ENCODE measurements at places on chromosomes 1 and 21.
A peak's percentile ranks its signal among the peaks of the same experiment; 100 is the strongest.

DNA sequence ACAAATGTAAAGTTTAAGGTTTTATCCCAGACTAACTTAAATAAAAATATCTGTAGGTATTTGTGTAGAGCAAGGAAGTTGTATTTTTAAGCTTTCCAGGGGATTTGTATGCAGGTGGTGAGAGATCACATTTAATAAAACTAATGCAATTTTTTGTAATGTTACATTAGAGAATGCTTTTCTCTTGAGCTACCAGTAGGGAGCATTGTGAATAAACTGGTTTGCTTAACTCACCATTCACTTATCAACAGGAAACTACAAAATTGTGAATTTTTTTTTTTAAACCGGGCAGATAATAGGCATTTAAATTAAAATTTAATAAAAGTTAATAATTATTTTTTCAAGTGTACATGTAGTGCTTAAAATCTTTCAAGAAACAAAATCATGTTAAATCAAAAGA, 78.6 kb downstream of the IVNS1ABP start:
- no peak for DNase-seq

- DNase-seq: no peak
Observed at GRCh38 chr1:151916726-151917370, 7.5 kb upstream of the THEM4 start.

DNA sequence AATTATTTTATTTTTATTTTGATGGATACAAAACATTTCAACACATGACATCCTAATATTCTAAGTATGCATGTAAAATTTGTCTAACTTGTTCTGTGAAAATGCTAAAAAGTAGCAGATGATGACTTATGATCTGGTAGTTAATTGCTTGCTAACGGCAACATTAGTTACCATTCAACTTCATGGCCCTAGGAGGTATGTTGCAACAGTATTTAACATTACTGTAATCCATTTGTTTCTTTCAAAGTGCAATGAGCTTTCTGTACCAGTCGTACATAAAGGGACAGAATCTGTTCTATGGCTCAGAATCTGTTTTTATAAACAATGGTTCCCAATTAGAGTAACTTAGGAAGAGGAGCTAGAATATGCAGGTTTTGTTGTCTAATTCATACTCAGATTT, 91.5 kb upstream of the ZNHIT6 start:
- DNase-seq: no peak

DNA sequence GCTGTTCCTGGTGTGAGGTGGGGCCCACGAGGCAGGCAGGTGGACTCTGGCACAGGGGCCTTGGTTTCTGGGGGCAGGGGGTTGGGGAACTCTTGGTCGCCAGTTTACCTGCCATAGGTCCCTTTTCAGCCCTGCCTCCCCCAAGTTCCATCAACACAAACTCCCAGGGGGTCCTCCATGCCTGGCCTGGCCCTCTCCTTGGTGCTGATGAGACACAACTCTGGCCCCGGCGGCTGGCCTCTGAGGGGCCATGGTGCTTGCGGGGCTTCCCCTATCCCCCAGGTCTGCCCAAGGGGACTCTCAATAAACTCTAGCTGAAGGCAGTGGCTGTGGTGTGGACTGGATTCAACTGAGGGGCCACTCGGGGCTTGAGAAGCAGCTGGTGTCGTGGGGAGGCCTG, 16.0 kb downstream of the HTR6 start:
- no peak for DNase-seq

- no peak for DNase-seq
Observed at GRCh38 chr1:43217747-43218146, 45.6 kb downstream of the CFAP57 start.

DNA sequence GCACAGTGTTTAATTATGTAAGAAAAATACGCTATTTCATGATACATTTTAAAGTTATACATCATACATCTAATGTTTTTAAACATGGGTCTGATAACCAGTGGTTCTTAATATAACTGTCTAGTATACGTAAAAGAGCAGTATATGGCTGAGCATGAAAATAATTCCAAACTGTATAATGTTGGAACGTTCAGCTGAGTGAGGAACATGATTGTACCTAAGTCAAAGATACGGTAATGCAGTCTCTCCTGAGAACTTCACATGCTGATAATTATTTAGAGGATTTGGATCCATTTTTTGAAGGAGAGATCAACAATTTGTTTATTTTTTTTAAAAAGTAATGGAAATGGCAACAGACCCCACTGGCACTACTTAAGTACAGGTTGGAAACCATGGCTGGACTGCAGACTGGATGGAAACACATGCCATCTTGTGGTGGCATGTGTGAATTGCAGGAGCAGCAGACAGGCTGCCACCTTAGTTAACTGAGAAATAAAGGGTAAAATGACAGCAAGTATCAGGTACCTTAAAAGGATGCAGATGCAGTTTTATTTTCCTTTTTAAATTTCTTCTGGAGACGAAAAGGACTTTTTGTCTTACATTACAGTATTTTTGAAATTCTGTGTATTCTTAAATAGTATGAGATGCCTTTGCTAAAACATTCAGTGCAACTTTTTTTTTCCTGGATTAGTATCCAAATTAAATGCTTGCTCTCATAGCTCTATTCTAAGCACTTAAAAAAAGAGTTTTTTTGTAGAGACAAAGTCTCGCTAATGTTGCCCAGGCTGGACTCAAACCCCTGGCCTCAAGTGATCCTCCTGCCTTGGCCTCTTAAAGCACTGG, 73.8 kb downstream of the MTR start:
- no peak for DNase-seq

DNA sequence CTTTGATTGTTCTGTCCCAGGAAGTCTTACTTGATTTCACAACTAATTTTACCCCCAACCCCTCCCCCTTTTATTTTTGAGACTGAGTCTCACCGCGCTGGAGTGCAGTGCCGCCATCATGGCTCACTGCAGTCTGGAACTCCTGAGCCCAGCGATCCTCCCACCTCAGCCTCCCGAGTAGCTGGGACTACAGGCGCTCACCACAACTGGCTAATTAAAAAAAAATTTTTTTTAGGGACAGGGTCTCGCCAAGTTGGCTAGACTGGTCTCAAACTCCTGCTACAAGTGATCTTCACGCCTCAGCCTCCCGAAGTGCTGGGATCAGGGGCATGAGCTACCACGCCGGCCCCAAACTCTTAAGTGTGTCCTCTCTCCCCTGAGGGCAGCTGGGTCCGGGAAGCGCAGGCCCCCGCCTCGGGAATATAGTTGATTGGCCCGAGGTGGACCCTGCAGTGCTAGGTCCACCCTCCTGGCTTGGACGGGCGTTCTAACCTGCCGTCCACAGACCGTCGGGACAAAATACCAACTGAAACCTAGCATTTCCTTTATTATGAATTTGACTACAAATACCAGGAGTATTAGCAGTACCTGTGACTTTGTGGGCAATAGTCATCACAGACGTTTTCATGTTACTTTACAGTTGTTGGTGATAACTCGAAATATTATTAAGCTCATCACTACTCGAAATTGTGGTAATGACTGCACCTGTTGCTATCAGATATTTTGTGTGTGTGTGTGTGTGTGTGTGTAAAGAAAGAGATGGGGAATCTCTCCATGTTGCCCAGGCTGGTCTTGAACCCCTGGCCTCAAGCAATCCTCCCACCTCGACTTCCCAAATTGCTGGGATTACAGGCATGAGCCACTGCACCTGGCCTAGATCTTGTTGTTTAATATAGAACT, 642 bp upstream of the PARP1 start:
- no peak for DNase-seq

- DNase-seq: no peak
Observed at GRCh38 chr1:187621951-187622350, 793.2 kb downstream of the PLA2G4A start.

- no peak for DNase-seq
Observed at GRCh38 chr1:189675712-189676244, 801.9 kb downstream of the BRINP3 start.

- no peak for DNase-seq
Observed at GRCh38 chr1:106439475-106439874, 617.0 kb upstream of the PRMT6 start.

DNA sequence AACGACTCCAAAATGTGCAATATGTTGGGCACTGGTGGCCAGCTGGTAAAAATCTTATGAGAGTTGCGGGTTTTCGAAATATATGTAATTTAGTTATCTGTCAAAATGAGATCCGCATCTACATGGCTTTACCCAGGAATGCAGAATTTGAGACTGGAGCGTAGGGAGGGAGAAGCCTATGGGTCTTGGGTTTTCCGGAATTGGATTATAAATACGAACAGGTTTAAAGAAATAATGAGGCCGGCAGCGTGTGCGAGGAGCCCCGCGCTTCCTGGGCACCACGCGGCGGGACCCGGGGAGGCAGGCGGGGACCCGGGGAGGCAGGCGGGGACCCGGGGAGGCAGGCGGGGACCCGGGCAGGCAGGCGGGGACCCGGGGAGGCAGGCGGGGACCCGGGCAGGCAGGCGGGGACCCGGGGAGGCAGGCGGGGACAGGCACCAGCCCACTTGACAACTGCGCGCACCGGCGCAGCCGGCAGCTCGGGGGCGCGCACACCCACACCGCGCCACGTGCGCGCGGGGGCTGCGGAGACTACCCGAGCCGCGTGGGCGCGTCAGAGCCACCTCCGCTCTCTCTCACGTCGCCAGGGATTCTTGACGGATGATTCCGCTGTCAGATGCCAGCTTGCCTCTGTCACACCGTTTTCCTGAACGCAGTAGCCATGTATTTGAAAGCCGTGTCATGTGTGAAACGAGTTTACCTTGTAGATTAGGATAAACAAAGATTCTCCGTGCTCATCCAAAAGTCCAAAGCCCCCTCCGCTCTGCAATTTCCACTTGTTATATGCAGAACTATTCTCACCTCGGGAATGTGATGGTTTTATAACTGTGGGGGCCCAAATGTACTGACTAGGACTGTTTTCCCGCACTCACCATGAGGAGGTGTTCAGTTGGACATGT, 54.3 kb upstream of the HNRNPU start:
- peak; percentile 34 for DNase-seq

- DNase-seq: no peak
Observed at GRCh38 chr1:50275566-50275965, 147.7 kb downstream of the DMRTA2 start.

DNA sequence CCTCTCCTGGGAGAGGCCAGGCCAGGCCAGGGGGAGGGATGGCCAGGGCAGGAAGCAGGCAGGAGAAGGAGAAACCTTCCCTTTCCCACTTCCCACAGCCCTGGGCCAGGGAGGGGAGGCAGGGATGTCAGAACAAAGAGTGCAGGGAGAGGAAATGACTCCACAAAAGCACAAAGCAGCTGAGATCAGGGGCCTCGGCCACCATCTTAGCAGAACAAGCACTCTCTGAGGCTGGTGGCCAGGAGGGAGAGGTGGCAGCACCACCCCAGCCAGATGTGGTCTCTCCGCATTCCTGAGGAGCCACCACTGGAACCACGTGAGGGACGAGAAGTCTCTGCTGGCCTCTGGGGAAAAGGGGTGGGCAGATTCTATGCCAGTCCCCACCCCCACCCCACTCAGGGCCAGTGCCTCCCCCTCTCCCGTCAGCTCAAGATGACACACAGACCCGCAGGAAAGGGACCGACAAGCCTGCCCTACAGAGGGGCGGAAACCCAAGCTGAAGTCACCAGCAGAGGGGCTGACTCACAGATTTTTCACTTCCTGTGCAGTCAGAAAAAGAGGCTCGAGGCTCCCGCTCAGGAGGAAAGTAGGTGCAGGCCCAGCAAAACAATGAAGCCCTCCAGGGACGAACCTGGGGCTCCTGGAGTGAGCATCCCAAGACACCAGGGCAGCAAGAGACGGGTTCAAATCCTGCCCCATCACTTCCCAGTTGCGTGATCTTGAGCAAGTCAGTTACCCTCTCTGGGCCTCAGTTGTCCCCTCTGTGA, 24.1 kb upstream of the ALDH4A1 start:
- no peak for DNase-seq

- peak; percentile 41 for DNase-seq
Observed at GRCh38 chr1:218521414-218522169, 176.5 kb downstream of the TGFB2 start.

DNA sequence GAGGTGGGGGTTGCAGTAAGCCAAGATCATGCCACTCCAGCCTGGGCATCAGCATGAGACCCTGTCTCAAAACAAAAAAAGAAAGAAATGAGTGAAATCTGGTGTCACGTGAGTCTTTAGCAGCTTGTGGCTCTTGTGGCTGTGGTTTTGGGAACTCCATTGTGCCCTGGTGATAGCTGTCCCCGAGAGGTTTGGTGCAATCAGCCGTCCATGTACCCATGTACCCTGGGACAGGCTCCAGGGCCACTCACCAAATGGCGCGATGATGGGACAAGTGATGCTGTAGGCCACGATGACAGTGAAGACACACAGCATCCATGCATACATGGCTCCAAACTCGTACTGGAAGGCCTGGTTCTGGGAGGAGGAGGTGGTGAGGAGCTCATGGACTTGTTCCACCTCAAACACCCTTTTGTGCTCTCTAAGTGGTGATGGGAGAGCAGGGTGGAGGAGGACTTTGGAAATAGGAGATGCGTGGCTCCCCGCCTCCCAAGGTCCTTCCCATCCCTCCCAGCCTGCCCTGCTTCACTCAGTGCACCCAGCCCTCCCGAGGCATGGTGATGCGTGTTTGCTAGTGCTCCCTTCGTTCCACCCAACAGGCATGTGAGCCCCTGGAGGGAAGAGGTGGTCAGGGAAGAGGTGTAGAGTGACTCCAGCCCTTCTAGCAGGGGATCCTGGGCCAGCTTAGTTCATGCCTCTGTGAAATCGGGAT, 29.6 kb downstream of the TMEM63A start:
- no peak for DNase-seq

GRCh38 chr1:10691740-10692125, 104.7 kb downstream of the CASZ1 start:
- DNase-seq: no peak

DNA sequence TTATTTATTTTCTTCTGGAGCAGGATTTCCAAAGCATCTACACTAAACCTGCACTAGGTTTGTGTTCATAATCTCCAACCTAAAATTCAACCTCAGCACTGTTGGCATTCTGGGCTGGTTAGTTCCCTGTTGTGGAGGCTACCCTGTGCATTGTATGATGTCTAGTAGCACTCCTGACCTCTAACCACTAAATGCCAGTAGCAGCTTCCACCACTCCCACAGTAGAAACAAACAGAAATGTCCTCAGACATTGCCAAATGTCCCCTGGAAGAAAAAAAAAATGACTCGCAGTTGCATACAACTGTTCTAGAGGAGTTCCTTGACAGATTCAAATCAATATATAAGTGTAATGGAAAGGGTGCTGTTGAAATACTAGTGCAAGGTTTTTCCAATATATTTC, 18.9 kb downstream of the GRIK1 start:
- DNase-seq: no peak

GRCh38 chr1:212638492-212639151, 30.1 kb downstream of the ATF3 start:
- no peak for DNase-seq

GRCh38 chr1:3121401-3122210, 52.6 kb downstream of the PRDM16 start:
- DNase-seq: no peak
